Activated CD8-positive, alpha-beta memory T cell treated with anti-CD3 and anti-CD28 coated beads, Interleukin-2, amount 50 U/mL, for 48 hours (primary cell): ENCODE measurements at places on chromosomes 7 and 10.
A peak's percentile ranks its signal among the peaks of the same experiment; 100 is the strongest.

DNA sequence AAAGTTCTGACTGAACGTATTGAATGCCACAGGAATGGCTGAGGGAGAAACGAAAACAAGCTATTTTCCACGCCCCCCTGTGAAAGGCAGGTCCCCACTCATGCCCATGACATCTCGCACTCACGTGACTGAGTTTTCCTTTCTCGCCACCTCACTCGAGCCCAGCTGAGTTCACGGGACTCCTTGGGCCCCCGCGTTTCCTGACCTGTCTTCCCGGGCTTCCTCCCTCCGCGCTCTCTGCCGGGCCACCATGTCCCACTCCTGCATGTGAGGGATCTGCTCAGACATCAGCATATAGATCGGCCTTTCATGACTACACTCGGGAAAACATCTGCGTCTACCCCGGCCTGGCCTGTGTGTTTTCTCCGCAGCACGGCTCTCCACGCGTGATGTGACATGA, 226.0 kb upstream of the ADARB2 start:
- DNase-seq = no peak

GRCh38 chr7:66542528-66543269, 86.0 kb upstream of the KCTD7 start:
- DNase-seq = no peak

DNA sequence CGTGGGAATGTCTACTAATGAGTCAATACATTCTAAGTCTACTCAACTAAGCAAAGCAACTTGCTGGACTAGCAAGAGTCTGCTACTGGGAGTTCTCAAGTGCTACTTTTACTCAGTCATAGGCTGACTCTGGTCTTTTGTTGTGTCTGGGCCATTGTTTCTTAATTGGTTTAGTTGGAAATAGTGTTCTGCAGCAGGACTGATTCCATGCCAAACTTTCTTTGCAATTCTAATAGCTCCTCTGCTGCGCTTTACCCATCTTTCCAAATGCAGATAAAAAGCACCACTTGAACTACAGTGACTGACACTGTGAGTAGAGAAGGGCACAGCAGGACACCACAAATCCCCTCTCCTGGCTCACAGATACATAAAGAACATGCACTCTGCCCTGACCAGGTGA, 125.7 kb downstream of the CD36 start:
- DNase-seq = no peak

GRCh38 chr10:87596351-87596750, 63.3 kb upstream of the PAPSS2 start:
- no peak for DNase-seq

DNA sequence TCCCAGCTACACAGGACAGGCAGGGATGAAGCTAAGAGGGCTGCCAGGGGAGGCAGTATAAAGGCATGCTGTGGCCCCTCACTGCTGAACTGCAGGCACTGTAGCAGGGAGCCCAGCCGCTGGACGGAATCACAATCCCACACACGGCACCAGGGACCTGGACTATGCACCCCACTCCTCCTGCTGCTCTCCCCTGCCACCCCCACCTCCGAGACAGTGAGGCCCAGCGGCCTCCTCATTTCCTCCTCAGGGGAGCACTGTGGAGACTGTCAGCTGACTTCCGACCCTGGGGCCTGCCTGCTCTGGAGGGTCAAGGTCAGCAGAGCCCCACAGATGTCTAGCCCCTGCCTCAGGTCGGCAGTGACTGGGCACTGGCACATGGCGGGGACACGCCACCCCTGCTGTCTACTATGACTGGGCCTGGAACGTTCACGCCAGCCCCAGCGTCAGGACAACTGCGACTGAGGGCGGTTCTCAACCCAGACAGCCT, 92.7 kb downstream of the FAM53B start:
- no peak for DNase-seq

DNA sequence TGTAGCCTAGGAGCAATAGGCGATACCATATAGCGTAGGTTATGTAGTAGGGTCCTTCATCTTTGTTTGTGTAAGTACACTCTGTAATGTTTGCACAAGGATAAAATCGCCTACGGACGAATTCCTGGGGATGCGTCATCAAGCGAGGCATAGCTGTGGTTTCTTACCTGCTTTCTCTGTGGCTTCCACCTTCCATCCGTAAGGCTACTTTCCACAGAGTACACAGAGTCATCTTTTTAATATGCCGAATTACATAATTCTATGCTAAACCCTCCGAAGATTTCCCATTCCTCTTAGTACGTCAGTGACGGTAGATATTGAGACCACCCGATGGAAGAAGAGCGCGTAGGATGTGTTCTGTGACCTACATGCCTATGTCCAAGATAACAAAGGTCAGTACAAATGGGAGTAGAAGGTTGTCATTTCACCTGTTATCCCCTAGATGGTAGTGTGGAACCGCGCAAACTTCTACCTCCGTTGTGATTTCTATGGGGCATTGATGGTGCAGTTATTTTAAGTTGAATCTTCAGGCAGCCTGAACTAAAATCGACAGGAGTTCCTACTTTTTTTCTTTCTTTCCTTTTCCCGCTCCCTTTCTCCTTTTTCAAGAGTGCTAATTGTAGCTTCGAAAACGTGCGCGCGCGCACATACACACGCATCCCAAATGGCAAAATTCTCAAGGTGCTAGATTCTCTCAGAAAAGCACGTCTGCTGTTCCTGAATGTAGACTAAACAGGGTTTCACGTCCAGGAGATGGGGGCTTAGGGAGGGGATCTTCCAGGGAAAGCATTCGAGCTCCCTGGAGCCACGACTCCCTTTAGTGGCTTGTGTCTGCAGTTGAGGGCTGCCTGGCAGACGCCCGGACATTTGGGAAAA, 111.7 kb upstream of the MBL2 start:
- no peak for DNase-seq

GRCh38 chr10:43181146-43181545, 42.9 kb downstream of the CSGALNACT2 start:
- DNase-seq = no peak

DNA sequence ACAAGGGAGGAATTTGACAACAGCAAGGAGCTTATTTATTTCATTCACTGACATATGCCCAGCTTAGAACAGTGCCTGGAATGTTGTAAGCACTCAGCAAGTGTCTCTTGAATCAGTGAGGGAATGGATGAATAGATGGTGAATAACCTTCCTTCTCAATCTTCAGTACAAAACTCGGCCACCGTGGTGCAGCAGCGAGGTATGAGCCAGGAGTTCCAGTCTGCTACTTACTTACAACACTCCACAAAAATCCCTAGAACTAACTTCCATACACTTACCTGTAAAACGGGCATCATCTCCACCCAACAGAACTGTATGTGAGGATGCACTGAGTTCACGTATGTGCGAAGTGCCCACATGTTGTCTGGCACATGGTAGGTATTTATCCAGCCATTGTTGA, 237.4 kb downstream of the WDR11 start:
- DNase-seq = no peak

GRCh38 chr7:68813551-68814080, 784.7 kb upstream of the AUTS2 start:
- DNase-seq = no peak

GRCh38 chr7:127678337-127678736, 26.3 kb downstream of the SND1 start:
- DNase-seq = no peak

GRCh38 chr7:43834463-43835251, 34.7 kb downstream of the MRPS24 start:
- DNase-seq = no peak

- no peak for DNase-seq
Measured at GRCh38 chr10:7697426-7697825, 5.7 kb upstream of the ITIH2 start.

GRCh38 chr7:13508586-13508985, 480.9 kb downstream of the ETV1 start:
- no peak for DNase-seq

DNA sequence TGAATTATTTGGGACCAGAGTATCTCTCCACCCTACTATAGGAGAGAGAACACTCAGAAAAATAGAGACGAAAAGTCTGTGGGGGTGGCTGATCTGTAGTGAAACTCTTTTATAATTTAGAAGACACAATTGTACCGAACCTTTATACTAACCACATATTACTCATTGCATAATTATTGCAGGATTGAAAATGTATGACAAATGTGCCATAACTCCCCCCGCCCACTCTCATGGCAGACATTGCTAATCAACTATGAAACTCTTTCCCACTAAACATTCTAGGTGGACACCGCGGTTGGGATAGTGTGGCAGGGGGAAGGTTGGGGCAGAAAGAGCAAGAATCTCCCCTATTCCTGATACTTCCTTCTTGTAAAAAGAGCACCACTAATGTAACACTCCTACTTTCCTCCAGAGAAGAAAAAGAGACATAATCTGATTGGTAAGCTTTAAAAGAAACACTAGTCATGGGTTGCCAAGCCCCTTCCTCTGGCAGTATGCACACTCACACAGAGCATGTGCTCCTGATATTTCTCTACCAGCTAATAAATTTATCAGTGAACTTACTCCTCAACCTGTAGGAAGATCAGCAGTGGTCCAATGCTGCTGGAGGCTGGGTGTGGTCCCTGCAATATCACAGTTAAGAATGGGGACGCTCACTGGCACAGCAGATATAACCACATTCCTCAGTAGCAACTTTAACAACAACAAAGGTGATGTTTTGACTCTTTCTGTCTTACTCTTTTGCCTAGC, 18.7 kb upstream of the ARID5B start:
- peak; percentile 72 for DNase-seq

GRCh38 chr7:140033779-140034363, 28.9 kb downstream of the PARP12 start:
- no peak for DNase-seq

DNA sequence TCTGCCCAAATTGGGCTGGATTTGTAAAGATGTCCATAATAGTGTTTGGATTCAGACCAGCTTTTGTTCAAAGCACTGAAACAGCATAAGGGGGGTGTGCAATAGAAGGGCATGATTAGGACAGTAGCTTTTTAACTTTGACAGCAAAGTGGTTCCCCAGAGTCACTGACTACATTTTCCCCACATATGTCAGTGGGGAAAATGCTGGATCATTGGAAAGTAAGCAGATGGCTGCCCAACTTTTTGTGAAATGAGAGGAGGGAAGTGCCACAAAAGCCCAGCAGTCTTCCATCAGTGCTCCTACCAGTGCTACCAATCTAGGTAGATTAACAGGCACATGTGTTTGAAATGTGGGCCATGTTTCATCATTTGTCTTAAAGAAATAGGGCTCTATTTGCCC, 162.8 kb downstream of the FZD1 start:
- DNase-seq = no peak

DNA sequence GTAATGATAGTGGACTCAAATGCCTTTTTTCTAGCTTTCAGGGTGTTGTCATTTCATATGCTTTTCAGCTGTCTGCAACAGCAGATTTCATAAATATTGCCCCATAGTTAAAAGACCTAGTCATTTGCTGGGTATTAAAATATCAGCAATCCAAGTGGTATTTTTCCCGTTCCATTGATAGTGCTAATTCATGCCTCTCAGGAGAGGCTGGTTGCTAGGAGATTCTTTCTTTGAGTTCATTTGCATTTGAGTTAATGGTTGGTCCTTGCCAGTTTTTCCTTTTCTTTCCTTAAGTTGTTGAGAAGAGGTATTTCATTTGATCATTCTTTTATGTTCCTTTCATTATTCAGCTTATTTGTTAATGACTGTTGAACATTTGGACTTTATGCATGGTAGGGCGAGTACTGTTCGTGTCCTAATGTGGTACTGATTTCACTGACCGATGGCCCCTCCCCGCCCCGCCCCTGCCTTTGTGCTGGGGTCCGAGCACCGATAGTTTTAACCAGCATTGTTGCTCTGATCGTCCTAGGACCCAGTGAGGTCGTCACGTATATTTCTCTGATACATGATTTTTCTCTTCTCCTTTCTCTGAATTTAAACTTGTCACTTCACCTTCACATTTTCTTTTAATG, 128.6 kb downstream of the CCNY start:
- no peak for DNase-seq

GRCh38 chr7:114970732-114971131, 48.8 kb downstream of the MDFIC start:
- no peak for DNase-seq

DNA sequence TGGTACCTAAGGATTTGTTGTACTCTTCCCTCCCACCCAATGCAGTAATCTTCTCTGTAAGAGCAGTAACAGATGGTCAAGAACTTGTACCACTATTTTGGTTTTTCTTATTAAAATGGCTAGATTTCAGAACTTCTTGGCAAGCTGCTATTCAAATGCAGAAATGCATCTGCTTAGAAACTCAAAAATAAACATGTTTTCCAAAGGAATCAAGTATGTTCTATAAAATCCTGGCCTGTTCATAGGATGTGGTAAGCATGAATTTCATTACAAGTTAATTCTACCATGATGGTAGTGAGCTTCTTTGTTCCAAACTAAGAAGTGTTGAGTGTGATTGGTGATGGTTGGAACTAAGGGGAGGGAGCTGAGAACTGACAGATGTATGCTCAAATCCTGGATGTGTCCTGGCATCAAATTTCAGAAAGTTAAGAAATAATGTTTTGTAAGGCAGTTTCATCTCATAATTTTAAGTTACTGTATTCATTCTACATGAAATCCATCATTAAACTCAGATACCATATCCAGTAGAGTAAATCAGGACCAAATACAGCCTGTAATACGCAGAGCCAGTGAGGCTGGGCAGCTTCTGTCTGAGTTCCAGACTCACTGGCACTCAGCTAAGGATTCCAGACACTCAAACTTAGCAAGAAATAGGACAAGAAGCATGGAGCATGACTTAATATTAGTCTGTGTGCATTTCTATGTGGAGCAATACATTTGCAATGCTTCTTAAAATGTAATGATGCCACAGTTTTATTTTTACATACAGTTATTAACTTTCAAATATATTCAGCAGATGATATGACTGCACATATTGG, 119.6 kb downstream of the TES start:
- DNase-seq = no peak

DNA sequence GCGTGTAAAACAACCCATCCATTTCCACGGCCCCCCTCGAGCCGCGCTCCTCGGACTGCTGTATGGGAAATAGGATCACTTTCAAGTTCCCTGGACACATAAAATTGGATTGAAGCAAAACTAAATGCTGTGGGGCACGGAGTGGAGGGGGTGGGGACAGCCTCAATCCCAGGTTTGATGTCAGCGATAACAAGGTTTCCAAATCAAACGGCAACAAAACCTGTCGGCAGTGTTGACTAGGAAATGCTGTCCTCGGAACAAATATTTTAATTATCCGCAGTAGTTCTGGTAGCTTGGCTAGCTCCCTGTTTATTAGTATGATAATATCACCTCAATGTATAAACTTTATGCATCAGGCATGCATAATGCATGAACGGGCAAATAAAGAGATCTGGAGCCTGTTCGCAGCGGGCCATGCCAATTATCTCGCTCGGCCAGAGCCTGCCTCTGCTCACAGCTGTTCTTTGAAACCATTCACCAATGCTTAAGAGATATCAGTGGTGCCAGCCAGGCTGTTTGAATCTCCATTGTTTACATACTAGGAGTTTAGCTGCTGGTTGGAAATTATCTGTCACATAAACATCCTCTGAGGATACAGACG, 161.1 kb downstream of the PAXIP1 start:
- DNase-seq = no peak

DNA sequence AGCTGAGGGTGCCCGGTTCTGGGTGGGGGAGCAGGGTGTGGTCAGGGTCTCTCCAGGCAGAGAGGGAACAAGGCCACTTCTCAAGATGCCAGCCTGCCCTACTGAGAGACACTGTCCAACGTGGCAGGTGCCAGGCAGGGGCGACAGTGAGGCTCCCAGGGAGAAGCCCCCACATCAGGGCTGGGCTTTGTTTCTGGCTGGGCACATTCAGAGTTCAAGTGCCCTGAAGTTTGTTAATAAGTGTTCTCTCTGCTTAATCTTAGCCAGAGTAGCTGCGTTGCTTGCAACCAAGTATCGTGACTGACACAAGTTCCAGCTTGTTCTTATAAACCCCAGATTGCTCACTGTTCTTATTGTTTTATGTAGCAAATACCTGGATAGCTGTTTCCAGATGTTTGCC, 21.8 kb downstream of the FOXL3 start:
- no peak for DNase-seq

- no peak for DNase-seq
Measured at GRCh38 chr7:139362302-139362701, 2.6 kb downstream of the LUC7L2 start.
